COLO829 (cell line): ENCODE measurements at places on chromosomes 4 and X.

DNA sequence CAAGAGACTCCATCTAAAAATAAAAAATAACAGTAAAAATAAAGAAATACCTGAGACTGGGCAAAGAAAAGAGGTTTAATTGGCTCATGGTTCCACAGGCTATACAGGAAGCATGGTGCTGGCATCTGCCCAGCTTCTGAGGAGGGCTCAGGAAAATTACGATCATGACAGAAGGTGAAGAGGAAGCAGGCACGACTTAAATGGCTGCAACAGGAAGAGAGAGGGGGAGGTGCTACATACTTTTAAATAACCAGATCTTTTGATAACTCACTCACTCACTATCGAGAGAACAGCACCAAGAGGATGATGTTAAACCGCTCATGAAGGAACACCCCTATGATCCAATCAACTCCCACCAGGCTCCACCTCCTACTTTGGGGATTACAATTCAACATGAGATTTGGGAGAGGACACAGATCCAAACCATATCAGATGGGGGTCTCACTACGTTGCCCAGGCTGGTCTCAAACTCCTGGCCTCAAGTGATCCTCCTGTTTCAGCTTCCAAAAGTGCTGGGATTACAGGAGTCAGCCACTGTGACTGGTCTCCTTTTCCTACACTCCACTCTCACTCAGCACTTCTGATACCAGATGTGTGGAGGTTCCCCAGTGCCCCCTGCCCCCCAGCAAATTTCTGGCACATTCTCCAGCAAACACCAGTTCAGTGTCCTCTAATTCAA, 11.9 kb upstream of the ZNF157 start:
- DNase-seq, result no peak

DNA sequence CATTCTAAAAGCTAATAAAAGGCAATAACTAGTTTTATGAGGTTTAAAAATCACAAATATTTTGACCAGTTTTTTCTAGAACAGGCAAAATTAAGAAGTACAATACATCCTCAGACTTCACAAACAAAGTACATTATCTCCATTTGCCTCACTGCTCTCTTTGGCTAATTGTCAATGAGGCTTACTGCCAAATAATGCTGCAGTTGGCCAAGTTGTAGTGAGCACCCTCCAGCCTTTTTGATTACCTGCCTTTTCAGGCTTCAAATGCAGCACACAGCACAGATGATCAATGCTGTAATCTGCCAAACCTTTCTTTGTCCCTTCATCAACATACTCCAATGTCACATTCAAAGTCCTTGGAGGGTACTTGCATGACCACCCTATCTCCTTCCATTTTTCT, 605.2 kb downstream of the KLHL13 start:
- DNase-seq, result no peak

DNA sequence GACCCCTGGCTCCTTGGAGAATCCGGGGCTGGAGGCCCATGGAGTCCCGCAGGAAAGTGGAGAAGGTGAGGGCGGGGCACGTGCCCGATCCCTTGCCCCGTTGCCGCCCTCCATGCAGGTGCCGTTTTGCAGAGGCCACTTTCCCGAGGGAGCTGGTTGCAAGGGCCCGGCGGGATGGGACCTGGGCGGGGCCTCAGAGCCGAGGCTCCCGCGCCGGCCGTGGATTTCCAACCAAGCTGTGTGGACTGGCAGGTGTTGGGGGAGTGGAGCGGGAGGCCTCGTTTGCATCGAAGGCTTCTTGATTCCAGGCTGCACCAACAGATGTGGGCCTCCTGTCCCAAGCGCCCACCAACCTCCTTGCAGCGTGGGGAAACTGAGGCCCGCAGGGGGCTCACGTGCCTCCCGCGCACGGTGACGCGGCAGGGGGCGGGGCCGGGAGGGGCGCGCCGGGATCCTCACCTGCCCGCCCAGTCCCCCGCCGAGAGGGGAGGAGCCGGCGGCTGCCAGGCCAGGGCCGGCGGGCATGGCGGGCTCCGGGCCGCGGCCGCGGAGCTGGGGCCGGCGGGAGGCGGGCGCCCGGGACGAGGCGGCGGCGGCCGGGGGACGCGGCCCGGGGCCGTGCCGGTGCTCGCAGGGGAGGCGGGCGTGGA, 24.9 kb downstream of the SH3BP2 start:
- DNase-seq, result no peak

GRCh38 chr4:102641793-102642192, 119.0 kb downstream of the MANBA start:
- peak; percentile 89 for DNase-seq

GRCh38 chrX:151954730-151955129, 19.7 kb downstream of the GABRE start:
- DNase-seq, result no peak

GRCh38 chr4:180799798-180800197, 1443.4 kb upstream of the TENM3 start:
- DNase-seq, result no peak

GRCh38 chrX:135520022-135520552, 373 bp upstream of the INTS6L start:
- DNase-seq, result no peak
